ENCODE measurements at places on chromosomes 16 and 17. TPM values are rescaled to one million over a fixed set of nuclear protein-coding genes. Genes with fewer than 3 reads are reported as not detected.

GRCh38 chr17:11302401-11303186 is 61.6 kb downstream of the SHISA6 start:
- no peak overlapping the region for H3K27ac ChIP-seq
- DNase-seq = no peak
- no peaks in the 10 kb centered on the region for H3K4me1 ChIP-seq
- no peaks in the 10 kb centered on the region for H3K27me3 ChIP-seq
- H3K36me3 ChIP-seq = no peaks in the 10 kb centered on the region

- no peaks in the 10 kb centered on the region for H3K27me3 ChIP-seq
- H3K4me1 ChIP-seq = peaks cover 29% of the 10 kb centered on the region
These were observed 37.8 kb upstream of the TMC5 start for GRCh38 chr16:19379838-19380237.

DNA sequence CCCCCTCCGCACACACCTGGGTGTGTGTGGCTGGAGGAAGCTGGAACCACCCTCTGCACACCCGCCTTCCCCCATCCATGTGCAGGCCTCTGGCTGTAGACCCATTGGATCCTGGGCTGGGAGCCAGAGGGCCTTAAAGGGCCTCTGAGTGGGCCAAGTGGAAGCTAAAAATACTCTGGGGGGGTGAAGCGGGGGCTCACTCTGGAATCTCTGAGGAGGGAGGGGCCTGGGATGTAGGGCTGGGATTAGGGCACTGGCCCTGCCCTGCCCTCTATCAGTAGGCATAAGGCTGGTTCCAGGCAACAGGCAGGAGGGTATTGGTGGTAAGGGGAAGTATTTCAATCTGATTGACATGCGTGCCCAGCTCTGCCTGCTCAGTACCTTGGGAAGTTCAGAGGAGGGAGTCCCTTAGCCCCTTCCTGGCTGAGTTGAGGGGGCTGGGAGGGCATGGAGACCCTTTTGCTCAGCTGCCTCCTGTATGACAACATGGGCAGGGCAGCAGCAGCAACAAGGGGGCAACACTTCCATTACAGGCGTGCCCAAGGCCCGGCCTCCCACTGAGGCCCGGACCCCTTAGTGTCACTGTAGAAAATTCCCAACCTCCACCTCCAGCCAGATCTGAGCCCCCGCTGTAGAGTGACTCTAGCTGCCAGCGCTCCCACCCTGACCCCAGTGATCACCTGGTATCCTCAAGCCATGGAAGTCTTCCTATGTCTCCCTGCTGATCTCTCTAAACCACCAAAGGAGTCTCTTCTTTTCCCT is 5.2 kb downstream of the ITGA3 start:
- H3K36me3 ChIP-seq = no peaks in the 10 kb centered on the region
- H3K4me1 ChIP-seq = peaks cover 72% of the 10 kb centered on the region
- DNase-seq = peak; percentile 43
- H3K4me3 ChIP-seq = no peak overlapping the region
- H3K27ac ChIP-seq = peak overlapping the region; percentile 11

ODAD4 gene
- 0.26 TPM for total RNA-seq

DNA sequence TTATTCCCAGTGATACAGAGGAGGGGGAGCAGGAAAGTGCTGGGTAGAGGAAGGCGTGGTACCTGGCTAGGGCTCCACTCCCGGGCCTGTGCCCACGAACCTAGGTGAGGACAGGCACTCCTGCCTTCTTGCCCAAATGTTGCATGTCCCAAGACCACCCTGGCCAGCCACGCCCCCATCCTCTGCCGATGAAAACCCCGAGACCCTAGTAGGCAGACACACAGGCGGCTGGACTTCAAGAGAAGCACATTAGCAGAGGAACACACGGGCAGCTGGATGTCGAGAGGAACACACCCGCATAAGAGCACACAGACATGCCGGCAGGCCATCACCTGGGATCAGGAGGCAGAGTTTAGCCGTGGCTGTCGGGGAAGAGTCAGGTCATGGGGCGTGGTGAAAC is 1386.5 kb upstream of the GOT2 start:
- H3K36me3 ChIP-seq = no peaks in the 10 kb centered on the region
- H3K4me3 ChIP-seq = no peak overlapping the region
- no peak for DNase-seq
- no peaks in the 10 kb centered on the region for H3K27me3 ChIP-seq

- no peak overlapping the region for H3K27ac ChIP-seq
- H3K27me3 ChIP-seq = no peaks in the 10 kb centered on the region
- no peak for DNase-seq
- H3K36me3 ChIP-seq = peaks cover 3% of the 10 kb centered on the region
- H3K4me1 ChIP-seq = no peaks in the 10 kb centered on the region
- no peak overlapping the region for H3K4me3 ChIP-seq
These were observed 10.9 kb downstream of the RABEP2 start for GRCh38 chr16:28913946-28914724.

DNA sequence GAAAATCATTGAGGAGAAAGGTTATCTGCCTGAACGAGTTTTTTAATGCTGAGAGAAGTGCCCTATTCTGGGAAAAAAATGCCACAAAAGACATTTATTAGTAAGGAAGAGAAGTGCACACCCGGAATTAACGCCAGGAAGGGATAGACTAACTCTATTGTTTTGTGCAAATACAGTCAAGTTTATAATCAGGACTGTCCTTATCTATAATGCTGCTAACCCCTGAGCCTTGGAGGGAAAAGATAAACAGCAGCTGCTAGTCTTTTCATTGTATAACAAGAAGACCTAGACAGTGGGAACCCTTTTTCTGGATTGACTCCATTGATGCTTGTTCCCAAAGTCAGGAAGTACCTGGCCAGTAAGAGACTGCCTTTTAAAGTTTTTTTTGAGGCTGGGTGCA is 26.5 kb downstream of the BCAS3 start:
- no peak overlapping the region for H3K4me3 ChIP-seq
- H3K27me3 ChIP-seq = no peaks in the 10 kb centered on the region
- no peaks in the 10 kb centered on the region for H3K36me3 ChIP-seq

GRCh38 chr16:10806698-10807097 is 11.9 kb downstream of the TVP23A start:
- H3K36me3 ChIP-seq = no peaks in the 10 kb centered on the region
- DNase-seq = no peak
- no peak overlapping the region for H3K4me3 ChIP-seq
- H3K27me3 ChIP-seq = no peaks in the 10 kb centered on the region
- no peak overlapping the region for H3K27ac ChIP-seq

NR1D1 gene
- 5.9 TPM for total RNA-seq

- no peaks in the 10 kb centered on the region for H3K4me1 ChIP-seq
- H3K27ac ChIP-seq = no peak overlapping the region
These were observed 4.3 kb upstream of the MYH3 start for GRCh38 chr17:10661437-10661836.

- no peaks in the 10 kb centered on the region for H3K36me3 ChIP-seq
- H3K4me3 ChIP-seq = no peak overlapping the region
- H3K4me1 ChIP-seq = peaks cover 6% of the 10 kb centered on the region
- no peaks in the 10 kb centered on the region for H3K27me3 ChIP-seq
These were observed 8.7 kb upstream of the SDK2 start for GRCh38 chr17:73652886-73653480.

DNA sequence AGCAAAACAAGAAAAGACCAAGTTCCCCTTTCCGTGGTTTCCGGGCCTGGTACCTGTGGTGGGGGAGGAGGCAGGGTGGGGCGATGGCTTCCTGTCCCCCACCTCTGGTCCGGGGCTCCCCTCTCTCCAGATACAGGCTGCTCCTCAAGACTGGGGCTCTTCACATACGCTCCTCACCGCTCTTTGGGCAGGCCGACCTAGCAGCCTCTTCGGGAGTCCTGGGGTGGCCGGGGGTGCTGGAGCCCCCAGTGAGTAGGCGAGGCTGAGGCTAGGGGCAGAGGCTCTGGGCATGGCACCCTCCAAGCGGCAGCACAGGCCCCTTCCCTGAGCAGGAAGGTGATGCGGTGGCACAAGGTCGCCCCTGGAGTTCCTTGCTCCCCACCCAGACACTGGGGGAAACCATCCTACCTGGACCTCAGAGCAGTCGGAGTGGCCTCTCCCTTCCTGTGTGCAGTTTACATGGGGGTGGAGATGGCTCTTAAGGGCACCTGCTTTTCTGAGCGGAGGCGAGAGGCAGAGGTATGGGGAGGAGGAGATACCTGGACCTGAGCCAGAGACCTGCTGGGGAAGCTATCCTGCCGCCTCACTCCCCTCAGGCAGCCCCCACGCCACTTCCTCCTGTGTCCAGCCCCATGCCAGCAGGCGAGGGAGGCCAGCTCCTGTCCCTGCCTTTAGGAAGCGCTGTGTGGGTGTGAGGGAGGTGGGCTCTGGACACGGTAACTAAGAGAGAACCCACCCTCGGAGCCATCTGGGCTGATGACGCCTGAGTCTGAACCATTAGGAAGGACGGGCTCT is 891 bp downstream of the CORO1A start:
- H3K4me3 ChIP-seq = no peak overlapping the region
- peak; percentile 18 for DNase-seq
- no peaks in the 10 kb centered on the region for H3K27me3 ChIP-seq
- H3K36me3 ChIP-seq = no peaks in the 10 kb centered on the region
- H3K27ac ChIP-seq = no peak overlapping the region
- H3K4me1 ChIP-seq = peaks cover 17% of the 10 kb centered on the region

DNA sequence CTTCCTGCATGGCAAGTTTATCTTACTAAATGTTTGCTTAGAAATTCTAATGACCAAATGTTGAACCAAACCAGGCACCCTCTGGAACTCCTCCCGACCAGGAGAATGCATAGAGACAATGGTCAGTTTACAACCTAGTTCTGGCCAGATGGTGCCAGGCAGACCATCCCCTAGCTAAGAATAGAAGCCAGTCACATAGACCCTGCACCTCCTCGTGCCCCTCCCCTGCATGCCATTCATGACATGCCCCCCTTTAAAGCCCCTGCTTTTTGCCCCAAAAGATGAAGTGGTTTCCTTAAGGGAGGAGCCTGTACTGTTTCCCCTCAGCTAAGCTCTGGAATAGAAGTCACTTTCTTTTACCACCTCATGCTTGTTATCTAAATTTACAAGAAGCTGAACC is 6.6 kb upstream of the CPHXL start:
- no peak overlapping the region for H3K4me3 ChIP-seq
- H3K27me3 ChIP-seq = no peaks in the 10 kb centered on the region
- H3K4me1 ChIP-seq = peaks cover 8% of the 10 kb centered on the region
- no peaks in the 10 kb centered on the region for H3K36me3 ChIP-seq

GRCh38 chr16:47727131-47727530 is 266.0 kb downstream of the PHKB start:
- H3K27me3 ChIP-seq = no peaks in the 10 kb centered on the region
- H3K4me3 ChIP-seq = no peak overlapping the region
- no peak overlapping the region for H3K27ac ChIP-seq
- no peaks in the 10 kb centered on the region for H3K36me3 ChIP-seq
- DNase-seq = no peak
- peaks cover 6% of the 10 kb centered on the region for H3K4me1 ChIP-seq

DNA sequence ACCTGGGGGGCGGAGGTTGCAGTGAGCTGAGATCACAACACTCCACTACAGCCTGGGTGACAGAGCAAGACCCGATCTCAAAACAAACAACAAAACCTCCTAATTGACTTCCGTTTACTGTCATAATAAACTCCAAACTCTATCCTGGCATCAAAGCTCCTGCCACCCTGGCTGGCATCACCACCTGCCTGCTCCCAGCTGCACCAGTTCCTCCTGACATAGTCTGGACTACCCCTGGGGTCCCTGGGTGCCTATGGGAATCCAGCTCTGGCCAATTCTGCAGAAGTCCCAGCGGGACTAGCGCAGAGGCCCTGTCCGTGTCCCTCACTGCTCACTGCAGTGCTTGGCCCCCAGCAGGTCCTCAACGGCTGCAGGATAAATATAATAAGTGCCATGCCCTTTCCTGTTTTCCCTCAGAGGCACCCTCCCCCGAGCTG is 723 bp downstream of the NTHL1 start:
- no peaks in the 10 kb centered on the region for H3K27me3 ChIP-seq
- H3K4me1 ChIP-seq = peaks cover 18% of the 10 kb centered on the region
- no peak overlapping the region for H3K27ac ChIP-seq
- DNase-seq = no peak

KIF18B gene
- total RNA-seq = 0.26 TPM

FAM20A gene
- total RNA-seq = under 0.01 TPM

GRCh38 chr17:83078378-83079351 is 744 bp upstream of the METRNL start:
- no peaks in the 10 kb centered on the region for H3K36me3 ChIP-seq
- peaks cover 36% of the 10 kb centered on the region for H3K4me1 ChIP-seq
- peak overlapping the region; percentile 39 for H3K4me3 ChIP-seq
- no peaks in the 10 kb centered on the region for H3K27me3 ChIP-seq

ZNF750 gene
- not detected for total RNA-seq

GRCh38 chr17:73949903-73950592 is 253.4 kb upstream of the RPL38 start:
- H3K27me3 ChIP-seq = no peaks in the 10 kb centered on the region
- no peak for DNase-seq

GLYR1 gene
- total RNA-seq = 19.7 TPM

DNA sequence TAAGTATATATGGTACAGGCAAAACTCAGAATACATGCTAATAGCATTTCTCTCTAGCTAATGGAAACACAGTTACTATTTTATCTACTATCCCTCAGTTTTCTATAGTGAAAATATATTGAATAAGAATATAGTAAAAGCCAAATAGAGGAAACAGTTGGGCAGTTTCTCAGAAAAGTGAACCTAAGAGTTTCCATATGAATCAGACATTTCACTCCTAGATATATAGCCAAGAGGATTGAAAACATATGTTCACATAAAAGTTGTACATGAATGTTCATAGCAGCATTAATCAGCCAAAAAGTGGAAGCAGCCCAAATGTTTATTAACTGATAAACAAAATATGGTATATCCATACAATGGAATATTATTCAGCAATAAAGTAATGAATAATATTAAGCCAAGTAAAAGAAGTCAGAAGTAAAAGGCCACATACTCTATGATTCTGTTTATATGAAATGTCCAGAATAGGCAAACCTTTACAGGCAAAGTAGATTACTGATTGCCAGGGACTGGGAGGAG is 134.6 kb downstream of the CYB561 start:
- no peaks in the 10 kb centered on the region for H3K27me3 ChIP-seq
- peaks cover 4% of the 10 kb centered on the region for H3K36me3 ChIP-seq
- no peak for DNase-seq
- no peak overlapping the region for H3K27ac ChIP-seq
- no peak overlapping the region for H3K4me3 ChIP-seq
